ENCODE measurements at places on chromosomes 6 and 20.

GRCh38 chr20:24634855-24635254 is 165.4 kb downstream of the SYNDIG1 start:
- DNase-seq, result peak; percentile 14

DNA sequence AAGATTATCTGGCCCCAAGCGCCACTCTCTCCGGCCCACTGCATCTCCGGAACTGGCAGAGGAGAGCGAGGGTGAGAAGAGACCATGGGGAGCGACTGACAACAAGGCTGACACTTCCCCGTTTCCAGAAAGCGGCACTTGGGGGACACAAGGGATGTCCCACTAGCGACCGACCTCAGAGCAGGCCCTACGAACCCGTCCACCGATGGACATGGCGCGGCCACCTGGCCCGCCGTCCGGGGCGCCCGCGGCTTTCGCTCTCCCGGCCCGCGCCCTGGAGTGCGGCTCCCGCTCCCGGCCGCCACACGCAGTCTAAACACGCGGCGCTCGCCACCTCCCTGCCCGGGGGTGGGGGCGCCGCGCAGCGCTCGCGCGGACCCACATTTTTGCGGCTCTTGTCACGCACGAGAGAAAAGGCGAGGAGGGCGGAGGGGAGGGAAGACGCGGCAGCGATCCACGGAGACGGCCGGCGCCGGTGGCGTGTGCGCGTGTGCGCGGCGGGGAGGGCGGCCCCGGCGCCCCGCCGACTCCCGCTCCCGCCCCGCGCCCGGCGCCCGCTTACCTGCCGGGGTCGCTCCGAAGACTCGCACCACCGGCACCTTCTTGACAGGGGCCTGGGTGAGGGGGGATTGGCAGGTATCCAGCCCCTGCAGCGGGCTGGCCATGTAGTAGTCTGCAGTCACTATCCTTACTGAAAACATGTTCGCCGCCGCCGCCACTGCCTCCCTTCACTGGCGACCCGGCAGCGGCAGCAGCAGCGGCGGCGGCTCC is 645 bp downstream of the REV3L start:
- DNase-seq, result no peak

DNA sequence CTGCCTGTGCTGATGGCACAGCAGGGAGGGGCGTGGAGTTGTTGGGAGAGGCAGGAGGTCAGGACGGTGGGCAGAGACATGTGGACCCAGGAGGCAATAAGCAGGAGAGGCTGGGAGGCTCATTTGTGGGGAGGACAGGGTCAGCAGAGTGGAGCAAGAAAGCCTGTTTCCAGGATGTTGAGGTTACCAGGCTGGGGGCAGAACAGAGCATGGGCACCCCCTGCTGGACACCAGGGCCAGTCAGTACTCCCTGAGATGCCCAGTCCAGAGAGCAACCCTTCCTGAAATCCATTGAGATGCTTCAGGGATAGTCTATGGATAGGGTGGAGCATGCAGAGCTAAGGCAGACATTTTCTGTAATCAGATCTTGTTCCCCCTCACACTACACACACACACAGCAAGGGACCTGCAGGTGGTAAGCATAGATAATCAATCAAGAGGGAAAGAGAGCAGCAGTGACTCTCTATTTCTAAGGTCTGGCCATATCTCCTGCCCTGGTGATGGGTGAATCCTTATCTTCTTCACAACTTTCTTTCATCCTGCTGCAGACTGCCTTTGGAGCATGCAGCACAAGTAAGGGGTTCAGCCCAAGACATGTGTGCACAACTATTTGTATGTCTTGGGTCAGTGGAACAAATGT is 41.7 kb downstream of the MOCS1 start:
- DNase-seq, result peak; percentile 72

DNA sequence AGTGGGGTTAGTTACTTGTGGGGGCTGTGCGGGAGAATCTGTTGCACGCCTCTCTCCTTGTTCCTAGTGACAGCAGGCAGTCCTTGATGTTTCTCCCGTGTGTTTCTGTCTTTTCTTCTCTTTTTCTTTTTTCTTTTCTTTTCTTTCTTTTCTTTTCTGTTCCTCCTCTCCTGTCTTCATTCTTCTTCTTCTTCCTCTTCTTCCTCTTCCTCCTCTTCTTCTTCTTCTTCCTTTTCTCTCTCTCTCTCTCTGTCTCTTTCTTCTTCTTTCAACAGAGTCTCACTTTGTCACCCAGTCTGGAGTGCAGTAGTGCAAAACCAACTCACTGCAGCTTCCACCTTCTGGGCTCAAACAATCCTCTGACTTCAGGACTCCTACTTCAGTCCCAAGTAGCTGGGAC is 6.8 kb upstream of the AIG1 start:
- no peak for DNase-seq

DNA sequence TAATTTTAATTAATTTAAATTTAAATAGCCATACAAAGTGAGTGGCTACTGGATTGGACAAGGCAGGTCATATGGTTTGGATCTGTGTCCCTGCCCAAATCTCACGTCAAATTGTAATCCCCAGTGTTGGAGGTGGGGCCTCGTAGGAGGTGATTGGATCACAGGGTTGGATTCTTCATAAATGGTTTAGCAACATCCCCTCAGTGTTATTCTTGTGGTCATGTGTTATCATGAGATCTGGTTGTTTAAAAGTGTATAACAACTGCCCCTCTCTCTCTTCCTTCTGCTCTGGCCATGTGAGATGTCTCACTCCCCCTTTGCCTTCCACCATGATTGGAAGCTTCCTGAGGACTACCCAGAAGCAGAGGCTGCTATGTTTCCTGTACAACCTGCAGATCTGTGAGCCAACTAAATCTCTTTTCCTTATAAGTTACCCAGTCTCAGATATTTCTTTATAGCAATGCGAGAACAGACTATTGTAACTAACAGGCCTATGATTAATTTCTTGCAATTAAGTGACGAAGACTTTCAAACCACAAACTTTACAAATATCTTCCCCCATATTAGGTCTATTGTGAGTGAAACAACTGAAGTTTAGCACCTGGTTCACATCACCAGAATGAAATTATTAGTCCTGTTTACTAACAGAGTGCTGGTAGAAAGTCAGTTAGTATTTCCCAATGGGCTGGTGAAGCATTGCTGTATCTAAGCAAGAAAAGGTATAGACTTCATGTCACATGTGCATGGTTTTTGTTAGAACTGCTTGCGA is 60.0 kb upstream of the TNFAIP3 start:
- no peak for DNase-seq

- peak; percentile 48 for DNase-seq
Observed at GRCh38 chr6:8219352-8219943, 117.1 kb upstream of the EEF1E1 start.

DNA sequence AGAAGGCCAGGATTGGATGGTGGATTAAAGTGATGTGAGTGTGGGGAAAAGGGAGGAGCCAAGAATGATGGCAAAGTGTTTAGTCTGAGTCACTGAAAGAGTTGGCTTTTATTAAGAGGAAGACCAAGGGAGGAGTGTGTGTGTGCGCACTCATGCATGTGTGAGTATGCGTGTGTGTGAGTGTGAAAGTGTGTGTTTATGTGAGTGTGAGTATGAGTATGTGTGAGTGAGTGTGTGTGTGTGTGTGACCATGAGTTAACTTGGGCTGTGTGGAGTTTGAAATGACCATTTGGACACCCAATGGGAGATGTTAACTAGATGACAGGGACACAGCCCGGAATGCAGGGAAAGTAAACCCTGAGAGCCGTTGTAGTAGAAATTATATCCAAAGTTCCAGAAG is 57.6 kb upstream of the EYA2 start:
- DNase-seq, result no peak

DNA sequence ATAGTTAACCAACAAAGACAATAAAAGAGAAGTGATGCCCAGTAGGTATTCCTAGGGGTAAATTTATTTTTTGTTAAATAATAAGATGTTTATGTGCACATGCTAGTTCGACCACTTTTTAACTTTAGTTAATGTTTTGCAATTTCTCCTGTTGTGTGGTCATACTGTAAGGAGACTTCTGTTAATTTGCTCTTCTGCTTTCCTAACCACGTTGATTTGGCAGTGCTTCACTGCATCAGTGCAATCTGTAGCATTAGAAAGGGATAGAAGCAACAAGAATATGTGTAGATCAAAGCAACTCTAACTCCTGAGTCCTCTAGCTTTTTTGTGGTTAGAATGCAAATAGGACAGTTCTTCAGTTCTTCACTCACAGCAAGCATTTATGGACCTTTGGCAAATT is 13.9 kb downstream of the MYB start:
- DNase-seq, result no peak

DNA sequence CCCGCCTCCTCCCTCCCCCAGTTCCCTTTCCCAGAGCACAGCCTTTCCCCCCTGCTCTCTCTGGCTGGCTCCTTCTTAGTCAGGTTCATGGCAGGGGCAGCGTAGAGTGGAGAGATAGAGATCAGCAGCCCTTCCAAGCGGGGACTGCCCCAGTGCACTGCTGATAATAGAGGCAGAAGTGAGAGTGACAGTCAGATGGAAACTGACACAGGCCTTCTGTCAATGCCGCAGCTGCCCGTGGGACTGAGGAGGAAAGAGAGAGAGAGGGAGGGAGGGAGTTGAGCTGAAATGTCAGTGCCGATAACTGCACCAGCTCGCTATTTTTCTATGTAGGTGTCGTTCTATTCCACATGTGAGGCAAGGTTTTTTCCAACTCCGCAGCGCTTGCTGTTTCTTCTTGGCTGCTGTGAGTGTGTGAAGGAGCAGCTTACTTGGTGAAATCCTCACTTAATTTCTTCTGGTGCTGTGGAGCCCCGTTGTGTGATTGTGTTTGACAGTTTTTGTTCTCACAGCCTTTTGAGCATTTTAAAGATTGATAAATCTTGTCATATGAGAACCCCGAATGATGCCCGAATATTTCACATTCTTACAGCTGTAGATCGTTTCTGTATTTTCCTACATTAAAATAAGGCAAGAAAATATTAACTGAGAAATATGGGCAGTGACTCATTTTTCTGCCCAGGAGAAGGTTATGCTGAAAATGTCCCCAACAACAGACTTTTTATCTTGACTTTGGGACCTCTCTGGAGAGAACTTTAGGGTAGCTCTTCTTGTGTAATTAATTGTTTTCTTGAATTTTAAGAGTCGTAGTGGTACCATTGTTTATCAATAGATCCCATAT is 386.4 kb upstream of the MMS22L start:
- DNase-seq, result no peak

DNA sequence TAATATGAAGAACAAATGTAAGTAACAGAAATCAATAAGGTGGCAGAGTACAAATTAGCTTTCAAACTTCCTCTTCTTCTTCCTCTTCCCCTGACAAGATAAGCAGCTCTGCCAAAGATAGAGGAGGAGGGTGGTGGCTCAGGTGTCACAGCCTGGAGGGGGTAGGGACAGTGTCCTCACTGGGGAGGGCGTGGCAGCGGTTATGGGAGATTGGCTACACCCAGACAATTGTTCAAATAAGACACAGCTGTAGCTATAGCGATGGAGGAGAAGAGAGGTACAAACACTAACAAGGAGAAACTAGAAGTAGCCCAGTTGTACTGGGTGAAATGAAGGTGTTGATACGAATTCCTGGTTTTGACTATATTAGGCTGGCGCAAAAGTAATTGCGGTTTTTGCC is 198.5 kb downstream of the TBXT start:
- DNase-seq, result no peak

GRCh38 chr6:31321820-31322219 is 35.2 kb downstream of the HLA-B start:
- DNase-seq, result no peak

Measured in HEK293T (cell line).